HuH-7.5 (cell line): ENCODE measurements at places on chromosomes 3 and 15.

DNA sequence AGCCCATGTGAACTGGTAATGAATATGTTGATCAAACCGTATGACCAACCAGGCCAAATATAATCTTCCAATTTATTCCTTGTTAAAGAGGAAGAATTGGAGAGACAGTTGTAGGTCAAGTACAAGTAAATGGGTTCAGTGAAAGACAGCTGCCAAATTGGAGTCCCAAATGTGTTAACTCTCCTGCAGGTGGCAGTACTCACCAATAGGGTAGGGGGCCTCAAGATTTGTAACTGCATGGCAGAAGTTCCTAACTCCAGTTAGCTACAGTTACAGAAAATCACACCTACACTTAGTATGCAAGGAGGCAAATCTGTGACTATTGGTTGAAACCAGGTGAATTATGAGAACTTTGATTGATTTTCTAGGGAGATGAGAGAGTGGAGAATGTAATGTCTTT, 278.0 kb downstream of the ZBBX start:
- DNase-seq = no peak

DNA sequence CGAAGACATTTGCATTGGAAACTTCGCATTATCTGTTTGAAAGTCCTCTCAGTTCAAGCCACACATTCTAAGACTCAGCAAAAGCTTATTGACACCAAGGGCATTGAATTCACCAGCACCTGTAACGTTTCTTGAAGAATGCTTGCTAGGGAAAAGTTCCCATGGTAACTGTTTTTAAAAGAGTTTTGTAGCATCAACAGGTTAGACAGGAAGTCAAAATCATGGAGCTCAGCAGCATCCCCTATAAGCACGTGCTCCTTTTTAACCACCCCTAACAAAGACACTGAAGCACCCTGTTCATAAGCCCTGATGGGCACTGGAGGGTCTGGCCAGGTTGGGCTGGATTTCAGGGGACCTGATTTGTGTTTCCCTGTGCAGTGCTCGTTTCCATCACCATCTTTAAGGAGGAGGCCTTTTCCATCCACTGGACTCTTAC, 229.7 kb upstream of the BHLHE40 start:
- DNase-seq = no peak

DNA sequence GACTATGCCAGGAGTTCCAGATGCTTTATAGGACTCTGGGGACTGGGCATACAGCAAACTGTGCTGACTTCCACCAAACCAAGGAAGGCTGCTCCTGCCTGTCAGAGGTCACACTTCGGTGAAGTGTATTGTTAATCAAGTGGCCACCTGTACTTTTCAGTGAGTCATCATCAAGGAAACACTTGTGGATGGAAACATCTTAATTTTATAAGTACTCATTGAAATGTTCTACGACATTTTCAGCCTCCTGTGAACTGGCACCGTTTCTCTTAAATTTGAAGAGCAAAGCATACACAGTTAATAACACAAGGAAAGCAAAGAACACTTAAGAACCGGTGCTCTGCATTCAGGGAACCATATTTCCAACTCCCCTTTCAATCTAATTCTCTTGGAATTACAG, 801.7 kb upstream of the DPPA4 start:
- DNase-seq = no peak

DNA sequence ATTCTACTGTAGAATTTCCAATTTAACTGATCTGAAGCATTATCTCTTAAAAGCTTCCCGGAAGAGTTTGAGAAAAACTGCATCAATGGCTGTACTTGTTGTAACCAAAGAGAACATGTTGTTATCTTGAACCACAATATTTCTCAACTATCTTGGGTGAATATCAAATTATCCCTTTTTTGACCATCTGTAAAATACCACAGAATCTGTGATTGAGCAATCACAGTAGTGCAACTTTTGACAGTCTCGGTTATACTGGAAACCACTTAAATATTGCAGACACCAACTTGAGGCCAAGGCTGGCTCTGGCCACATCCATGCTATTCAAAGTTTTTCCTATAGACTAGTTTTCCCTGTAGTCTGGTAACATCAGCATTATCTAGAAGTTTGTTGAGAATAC, 842.8 kb upstream of the EPHA6 start:
- no peak for DNase-seq

- DNase-seq = no peak
Observed at GRCh38 chr15:90489514-90489913, 40.2 kb upstream of the CRTC3 start.

GRCh38 chr3:43296565-43296964, 10.2 kb downstream of the SNRK start:
- DNase-seq = no peak

GRCh38 chr15:89338036-89338435, 3.4 kb upstream of the POLG start:
- DNase-seq = no peak

GRCh38 chr15:37041042-37041441, 59.3 kb downstream of the MEIS2 start:
- DNase-seq = no peak

DNA sequence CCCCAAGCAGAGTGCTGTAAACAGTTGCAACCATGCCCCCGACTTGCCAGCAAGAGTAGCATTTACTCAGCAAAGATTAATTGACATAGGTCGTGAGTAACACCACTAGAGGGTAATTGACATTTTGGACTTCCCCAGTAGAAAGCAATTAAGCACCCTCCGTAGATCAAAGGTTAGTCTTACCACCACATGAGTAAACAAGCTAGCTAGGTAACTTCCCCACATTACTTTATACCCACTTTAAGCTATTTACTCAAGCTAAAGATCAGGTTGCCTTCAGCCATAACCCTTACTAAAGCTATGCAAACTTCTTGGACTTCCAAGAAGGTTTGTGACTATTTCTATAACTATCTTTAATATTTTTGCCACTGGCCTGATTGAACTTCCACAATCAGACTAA, 1072.7 kb downstream of the OTOL1 start:
- DNase-seq = peak; percentile 10

- DNase-seq = no peak
Observed at GRCh38 chr3:117719316-117719926, 1009.8 kb downstream of the TUSC7 start.

GRCh38 chr3:133941415-133941821, 45.7 kb upstream of the RAB6B start:
- DNase-seq = no peak

GRCh38 chr3:20064387-20064786, 24.1 kb downstream of the KAT2B start:
- no peak for DNase-seq

GRCh38 chr3:13113346-13114330, 40.4 kb upstream of the IQSEC1 start:
- DNase-seq = no peak

- no peak for DNase-seq
Observed at GRCh38 chr15:66565141-66565641, 607 bp downstream of the LCTL start.

GRCh38 chr3:195911946-195912270, 3.6 kb upstream of the TNK2 start:
- no peak for DNase-seq

- DNase-seq = no peak
Observed at GRCh38 chr15:57363661-57364060, 12.6 kb upstream of the CGNL1 start.

DNA sequence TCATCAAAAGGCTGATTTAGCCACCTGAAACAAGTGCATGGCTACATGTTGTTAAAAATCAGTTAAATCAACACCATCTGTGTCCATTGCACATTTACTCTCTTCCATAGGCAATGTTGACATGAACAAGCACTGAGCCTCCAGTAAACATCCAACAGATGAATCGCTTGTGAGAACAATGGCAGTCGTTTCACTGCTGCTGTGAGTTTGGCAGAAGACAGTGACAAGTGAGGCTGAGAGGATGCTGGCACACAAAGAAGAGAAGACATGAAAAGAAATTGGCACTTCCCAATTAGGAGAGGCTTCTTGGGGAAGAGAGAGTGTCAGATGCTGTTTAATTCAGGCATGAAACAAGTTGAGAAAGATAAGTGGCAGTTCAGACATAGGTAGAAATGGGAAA, 227.4 kb upstream of the STT3B start:
- no peak for DNase-seq

DNA sequence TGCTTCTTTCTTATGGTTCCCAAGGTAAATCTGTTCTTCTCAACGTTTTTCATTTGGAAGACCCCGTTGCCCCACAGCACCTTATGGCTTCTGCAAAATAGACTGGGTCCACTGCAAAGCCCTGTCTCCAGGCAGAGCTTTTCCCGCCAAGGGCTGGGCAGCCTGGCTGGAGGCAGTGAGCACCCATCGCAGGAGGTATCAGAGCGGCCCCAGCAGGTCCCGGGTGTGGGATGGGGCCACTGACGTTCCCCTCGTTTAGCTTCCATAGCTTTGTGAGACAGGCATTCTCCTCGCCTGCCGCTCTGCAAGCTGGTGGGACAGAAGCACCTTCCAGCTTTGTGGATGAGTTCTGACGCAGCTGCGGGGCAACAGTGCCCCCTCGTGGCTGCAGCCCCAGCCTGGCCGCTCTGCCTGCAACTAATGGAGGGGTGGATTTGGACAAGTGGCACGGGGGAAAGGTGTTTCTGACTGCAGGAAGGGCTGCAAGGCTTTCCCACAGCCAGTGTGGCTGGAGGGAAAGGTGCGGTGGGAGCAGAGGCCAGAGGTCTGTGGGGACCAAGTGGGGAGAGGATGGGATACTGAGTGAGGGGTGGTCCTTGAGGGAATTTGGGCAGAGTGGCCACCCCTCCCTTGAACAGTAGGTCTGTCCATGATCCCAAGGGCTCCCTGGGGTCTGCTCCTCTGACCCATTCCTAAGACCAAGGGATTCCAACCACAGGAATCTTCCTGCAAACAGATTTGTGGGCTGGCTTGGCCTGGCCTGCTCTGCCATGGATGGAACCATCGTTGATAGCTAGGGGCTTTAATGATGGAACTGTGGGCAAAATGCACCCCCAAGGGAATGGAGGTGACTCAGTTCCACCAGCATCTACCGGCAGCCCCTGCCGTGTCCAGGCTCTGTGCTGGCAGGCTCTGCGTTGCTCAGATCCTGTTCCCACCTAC, 99.4 kb downstream of the FBLN2 start:
- peak; percentile 100 for DNase-seq

GRCh38 chr15:54032066-54032465, 53.8 kb downstream of the UNC13C start:
- DNase-seq = no peak

GRCh38 chr3:192812743-192813383, 85.5 kb upstream of the FGF12 start:
- DNase-seq = no peak

GRCh38 chr3:106125321-106125720, 256.5 kb upstream of the CBLB start:
- DNase-seq = no peak

- no peak for DNase-seq
Observed at GRCh38 chr3:37526511-37526910, 335.2 kb upstream of the CTDSPL start.

DNA sequence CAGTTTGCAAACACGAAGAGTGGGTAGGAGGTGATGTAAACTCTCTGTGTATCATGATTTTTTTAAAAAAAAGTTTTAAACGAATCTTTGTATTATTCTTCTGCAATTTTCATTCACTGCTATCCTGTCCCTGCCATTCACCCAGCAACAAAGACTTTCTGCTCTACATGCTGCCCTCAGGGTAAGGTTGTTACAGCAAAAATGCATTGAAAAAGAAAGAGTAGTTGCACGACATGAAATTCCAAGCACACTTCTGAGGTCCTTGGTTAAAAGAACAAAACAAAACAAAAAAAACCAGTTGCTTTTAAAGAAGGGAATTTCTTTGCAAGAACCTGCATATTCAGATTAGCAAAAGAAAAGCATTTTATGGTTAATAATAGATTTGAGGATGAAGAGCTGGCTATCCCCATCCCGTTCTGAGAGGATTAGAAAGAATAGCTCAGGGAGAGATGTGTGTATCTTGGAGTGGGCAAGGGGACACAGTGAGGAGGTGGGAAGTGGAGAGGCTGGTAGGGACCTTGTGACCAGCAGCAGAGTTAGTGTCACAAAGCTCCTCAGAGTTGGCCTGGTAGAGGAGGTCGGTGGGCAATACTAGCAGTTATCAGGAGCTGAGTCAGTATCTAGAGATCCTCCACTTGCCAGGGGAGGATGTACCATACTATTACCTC, 290.8 kb downstream of the NEK10 start:
- DNase-seq = no peak

- no peak for DNase-seq
Observed at GRCh38 chr3:150256318-150256717, 151.8 kb upstream of the TSC22D2 start.
